Adrenal gland (tissue), 19 donors: ENCODE measurements at places on chromosomes 12 and 14. TPM values are rescaled to one million over a fixed set of nuclear protein-coding genes. Genes with fewer than 3 reads are reported as not detected.
A peak's percentile ranks its signal among the peaks of the same experiment; 100 is the strongest.

PRICKLE1 gene
- total RNA-seq = 4.9 TPM

DNA sequence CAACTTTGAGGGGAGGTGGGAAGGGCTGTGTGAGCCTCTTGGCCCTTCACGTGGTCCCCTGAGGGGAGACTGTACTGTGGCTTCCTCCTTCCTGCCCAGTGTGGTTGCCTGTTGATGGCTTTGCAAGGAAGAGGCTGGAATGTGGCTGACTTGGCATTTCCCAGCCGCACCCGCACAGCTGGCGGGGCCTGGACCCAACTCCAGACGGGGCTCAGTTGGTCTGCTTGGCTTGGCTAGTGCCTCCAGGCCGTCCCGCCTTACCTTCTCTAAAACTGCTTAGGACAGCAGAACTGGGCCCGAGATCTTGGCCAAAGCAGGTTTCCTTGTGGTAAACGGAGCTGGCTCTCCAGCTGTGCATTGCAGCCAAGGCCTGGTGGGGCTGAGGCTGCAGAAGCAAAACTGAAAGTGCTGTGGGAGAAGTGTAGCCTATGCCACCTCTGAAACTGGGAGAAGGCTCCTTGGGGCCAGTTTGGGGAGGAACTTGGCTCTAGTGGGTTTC lies 139.5 kb downstream of the SMOC1 start:
- DNase-seq = peak; percentile 25

KRT5 gene
- not detected for total RNA-seq

- DNase-seq = no peak
Observed at GRCh38 chr12:92326877-92327276, 181.2 kb upstream of the BTG1 start.

DNA sequence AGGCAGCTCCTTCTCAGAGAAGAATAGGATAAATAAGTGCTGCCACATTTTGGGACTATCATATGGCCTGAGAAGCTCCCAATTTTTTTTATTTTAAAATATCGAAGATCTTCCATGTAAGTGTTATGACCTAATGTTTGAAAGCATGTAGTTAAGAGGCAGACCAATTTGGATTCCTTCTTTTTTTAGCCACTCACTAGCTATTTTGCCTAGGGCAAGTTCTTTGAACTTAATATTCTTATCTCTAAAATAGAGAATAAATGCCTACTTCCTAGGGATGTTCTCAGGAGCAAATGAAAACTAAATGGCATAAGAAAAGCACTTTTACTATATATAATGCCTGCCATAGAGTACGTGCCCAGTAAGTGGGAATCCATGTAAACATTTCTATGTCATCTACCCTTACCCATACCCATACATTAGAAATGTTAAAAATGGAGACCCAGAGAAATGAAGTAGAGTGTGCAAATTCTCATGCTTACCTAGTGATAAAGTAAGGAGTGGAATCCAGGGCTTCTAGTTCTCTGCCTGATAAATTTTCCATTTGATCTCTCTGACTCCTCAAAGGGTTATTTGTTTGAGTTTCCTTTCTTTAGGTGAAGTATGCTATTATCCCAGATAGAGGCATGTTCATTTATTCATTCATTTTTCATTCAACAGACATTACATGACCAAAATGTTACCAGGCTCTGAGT lies 148.3 kb downstream of the TGFB3 start:
- no peak for DNase-seq

VEZT gene
- 189 TPM for total RNA-seq
